ENCODE measurements at places on chromosomes 7 and 10.

GRCh38 chr7:92967238-92967637, 130.9 kb upstream of the CDK6 start:
- DNase-seq, result no peak

GRCh38 chr7:11655642-11656041, 176.4 kb downstream of the THSD7A start:
- DNase-seq, result no peak

DNA sequence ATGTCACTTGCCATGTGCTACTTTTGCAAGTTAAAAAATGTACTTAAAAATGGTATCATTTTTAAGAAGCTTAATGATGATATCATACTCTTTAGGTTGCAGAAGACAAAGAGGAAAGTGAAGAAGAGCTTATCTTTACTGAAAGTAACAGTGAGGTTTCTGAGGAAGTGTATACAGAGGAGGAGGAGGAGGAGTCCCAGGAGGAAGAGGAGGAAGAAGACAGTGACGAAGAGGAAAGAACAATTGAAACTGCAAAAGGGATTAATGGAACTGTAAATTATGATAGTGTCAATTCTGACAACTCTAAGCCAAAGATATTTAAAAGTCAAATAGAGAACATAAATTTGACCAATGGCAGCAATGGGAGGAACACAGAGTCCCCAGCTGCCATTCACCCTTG, 6.1 kb downstream of the LMOD2 start:
- no peak for DNase-seq

DNA sequence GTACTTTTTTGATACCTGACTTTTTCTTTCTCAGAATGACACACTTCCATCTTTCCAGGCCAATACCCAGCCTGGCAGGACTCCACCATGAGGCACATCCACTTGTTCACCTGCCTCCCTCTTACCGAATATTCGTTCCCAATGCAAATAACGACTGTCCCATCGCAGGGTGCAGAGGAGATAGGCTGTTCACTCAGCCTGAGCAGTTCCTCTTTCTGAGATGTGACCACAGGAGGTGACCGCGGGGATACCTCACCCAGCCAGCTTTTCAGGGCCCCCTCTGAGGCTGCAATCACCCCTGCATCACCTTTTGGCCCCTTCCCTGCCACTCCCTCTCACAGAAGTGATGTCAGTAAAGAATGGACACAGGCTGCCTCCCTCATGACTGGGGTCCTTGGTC, 28.3 kb downstream of the PTPRN2 start:
- no peak for DNase-seq

- DNase-seq, result peak; percentile 52
These were observed 29.2 kb upstream of the AP5Z1 start for GRCh38 chr7:4745971-4746919.

DNA sequence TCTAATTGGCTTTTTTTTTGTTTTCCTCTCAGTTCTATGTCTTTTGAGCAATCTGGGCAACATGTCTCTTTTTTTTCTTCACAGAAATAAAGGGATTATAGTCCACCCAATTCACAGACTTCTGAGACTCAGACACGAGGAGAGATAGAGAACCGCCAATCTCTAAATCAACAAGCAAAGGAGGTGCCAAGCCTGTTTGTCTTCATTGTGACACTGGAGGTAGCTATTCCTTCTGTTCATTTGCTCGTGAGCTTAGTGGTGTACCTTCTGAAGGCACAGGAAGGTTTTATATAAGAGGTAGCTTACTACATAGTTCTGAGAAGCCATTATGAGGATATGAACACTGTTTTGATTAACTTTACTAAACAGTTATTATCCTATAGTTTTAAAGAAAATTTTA, 6.1 kb downstream of the EPHB6 start:
- no peak for DNase-seq

- no peak for DNase-seq
These were observed 235.7 kb upstream of the CCDC6 start for GRCh38 chr10:60141896-60142559.

Measured in GM04504 (cell line).